Activated naive CD8-positive, alpha-beta T cell treated with anti-CD3 and anti-CD28 coated beads, Interleukin-2, amount 10 ng/mL, durations not matched to agents 7 days and 5 days (primary cell): ENCODE measurements at places on chromosomes 11 and 22.

DNA sequence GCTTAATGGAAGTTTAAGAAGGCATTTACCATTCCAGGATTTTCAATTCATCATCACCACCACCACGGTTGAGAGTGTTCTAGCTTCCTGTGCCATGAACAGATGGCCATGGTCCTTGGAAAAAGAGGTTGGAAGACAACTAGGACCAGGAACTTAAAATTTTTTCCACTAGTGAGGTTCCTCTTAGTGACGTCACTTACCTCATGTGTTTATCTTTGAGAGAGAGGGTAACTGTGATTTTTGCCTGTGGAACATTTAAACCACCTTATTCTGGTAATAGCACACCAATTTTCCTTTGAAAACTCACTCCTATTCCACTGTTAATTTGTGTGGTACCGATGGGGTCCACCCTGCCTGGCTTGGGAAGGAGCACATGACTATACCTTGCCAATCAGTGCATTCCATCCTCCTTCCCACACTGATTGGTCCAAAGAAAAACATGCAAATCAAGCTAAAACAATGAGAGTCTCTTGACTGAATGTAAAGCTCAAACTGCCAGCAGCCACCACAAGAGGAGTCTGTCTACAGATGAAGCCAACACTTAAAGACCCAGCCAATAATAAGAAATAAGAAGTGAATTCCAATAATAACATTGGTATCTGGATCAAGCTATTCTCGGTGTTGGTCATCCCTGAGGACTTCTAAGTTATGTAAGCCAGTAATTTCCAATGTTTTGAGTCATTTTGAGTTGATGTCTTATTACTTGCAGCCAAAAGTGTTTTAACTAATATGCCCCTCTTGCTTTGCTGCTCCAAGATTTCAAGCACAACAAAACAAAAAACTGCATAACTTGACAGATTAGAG, 111.8 kb downstream of the MPPED2 start:
- H3K4me3 ChIP-seq = no peak overlapping the region
- no peaks in the 10 kb centered on the region for H3K4me1 ChIP-seq
- H3K27ac ChIP-seq = no peak overlapping the region
- peaks cover 7% of the 10 kb centered on the region for H3K27me3 ChIP-seq
- H3K36me3 ChIP-seq = no peaks in the 10 kb centered on the region
- no peak for DNase-seq

DNA sequence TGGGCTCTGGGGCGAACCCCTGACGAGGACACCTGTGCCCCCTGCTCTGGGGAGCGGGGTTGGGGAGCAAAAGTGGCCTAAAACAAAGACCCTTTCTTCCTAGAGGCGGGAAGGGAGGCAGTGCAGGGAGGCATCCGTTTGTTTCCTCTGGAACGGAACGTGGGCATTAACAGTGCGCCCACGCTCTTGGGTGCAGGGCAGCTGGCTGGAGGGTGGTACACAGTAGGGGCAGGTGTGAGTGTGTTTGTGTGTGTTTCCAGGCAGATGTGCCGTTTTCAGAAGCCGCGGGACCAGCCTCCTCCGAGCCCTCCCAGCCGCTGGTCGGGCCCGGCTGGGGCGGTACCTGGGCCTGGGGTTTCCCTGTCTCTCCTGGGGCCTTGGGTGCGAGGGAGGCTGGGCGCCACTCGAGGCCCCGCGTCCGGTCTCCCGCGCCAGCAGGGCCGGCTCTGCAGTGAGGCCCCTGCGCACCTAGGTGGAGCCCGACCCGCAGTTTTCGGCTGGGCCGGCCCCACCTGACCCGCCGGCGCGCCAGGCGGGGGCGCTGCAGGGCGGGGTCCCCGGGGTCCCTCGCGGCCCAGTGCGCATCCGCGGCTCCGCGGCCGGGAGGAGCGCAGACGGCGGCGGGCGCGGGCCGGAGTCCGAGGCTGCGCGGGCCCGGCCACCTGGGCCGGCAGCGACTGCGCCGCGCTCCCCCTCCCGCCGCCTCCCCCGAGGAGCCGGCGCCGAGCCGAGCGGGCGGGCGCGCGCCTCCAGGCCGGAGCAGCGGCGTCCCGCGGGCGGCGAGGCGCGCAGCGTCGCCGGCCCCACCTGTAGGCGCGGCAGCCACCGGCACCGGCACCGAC, 1252.7 kb downstream of the BRD1 start:
- H3K27ac ChIP-seq = no peak overlapping the region
- no peaks in the 10 kb centered on the region for H3K36me3 ChIP-seq
- DNase-seq = peak; percentile 57
- H3K27me3 ChIP-seq = peaks cover 28% of the 10 kb centered on the region
- H3K4me1 ChIP-seq = no peaks in the 10 kb centered on the region
- peak overlapping the region; percentile 25 for H3K4me3 ChIP-seq

- H3K27me3 ChIP-seq = no peaks in the 10 kb centered on the region
- H3K27ac ChIP-seq = no peak overlapping the region
- H3K4me1 ChIP-seq = peaks cover 35% of the 10 kb centered on the region
- DNase-seq = no peak
- no peak overlapping the region for H3K4me3 ChIP-seq
- peaks cover 5% of the 10 kb centered on the region for H3K36me3 ChIP-seq
Observed at GRCh38 chr11:117075186-117075585, 23.0 kb downstream of the SIK3 start.

DNA sequence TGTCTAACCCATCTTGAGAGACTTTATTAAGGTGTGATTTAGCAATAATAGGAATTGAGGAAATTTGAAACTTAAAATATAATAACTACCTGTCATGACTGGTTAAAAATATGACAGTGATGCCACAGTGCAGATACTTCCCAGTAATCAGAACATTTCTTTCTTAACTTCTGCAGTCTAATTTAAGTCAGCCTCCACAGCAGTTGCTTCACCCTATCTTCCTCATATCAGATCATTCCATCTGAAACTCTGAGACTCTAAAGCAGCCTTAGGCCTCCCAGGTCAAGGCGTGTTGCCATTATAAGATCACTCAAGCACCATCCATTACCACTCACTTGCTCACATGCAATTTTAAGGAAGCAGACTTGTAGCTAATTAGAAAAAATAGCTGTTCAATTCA, 302.2 kb downstream of the AASDHPPT start:
- DNase-seq = no peak
- H3K4me3 ChIP-seq = no peak overlapping the region
- no peaks in the 10 kb centered on the region for H3K36me3 ChIP-seq
- H3K4me1 ChIP-seq = no peaks in the 10 kb centered on the region
- no peaks in the 10 kb centered on the region for H3K27me3 ChIP-seq

DNA sequence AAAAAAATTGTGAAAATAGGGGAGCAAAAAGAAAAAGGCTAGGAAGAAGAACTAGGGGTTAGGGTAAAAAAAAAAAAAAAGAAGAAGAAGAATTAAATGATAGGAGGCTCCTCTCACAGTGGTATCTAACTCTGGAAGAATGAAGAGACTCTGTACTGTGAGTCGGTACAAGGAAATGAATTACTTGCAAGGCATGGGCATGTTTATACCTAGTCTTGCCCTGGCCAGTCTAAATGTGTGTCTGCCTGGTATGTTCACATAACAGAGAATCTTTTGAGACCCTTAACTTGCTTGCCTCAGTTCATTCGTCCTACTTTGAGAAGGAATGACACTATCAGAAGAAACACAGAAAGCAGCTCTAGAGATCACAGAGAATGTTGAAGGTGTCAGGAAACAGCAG, 159.6 kb downstream of the SWAP70 start:
- H3K4me1 ChIP-seq = no peaks in the 10 kb centered on the region
- no peak overlapping the region for H3K27ac ChIP-seq
- H3K4me3 ChIP-seq = no peak overlapping the region
- no peaks in the 10 kb centered on the region for H3K27me3 ChIP-seq
- no peak for DNase-seq
- peaks cover 4% of the 10 kb centered on the region for H3K36me3 ChIP-seq
